Activated CD4-positive, alpha-beta T cell treated with anti-CD3 and anti-CD28 coated beads, Interleukin-2, amount 50 U/mL, for 16 hours (primary cell): ENCODE measurements at places on chromosomes 4 and X.

DNA sequence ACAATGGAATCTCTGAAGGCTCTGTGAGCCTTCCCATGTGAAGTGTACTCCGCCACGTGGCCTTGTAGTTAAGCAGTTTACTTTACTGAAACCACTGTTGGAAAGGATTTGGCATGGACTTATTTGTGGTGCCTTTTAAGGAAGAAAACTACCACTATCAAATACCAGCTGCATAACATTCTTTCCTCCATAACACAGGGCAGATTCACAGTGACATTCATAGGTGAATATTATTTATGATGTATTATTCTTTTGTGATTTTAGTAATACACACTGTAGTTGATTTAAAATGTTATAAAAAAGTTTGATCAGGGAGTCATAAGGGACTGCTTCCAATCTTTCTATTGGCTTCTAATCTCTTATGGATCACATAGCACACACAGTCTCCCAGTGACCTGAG is 192.5 kb upstream of the AGTR2 start:
- no peak for DNase-seq

- DNase-seq = no peak
Measured at GRCh38 chr4:54898656-54899340, 226.6 kb downstream of the KDR start.

DNA sequence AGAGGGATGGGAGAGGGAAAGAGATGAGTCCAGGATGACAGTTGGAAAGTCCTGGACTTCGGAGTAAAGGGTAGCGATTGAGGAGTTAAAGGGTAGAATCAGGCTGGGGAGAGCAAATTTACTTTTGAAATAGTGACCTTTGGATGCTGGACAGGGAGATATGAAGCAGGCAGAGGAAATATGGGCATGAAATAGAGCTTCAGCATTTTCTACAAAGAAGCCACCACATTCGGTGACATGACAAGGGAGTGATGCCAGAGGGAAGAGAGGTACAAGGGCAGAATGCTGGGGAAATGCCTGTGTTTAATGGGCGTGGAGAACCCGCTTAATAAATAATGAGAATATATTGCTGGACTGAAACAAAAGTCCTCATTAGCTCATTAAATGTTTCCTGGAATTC is 92.7 kb downstream of the TBL1X start:
- DNase-seq = no peak

GRCh38 chr4:6402566-6403399 is 69.6 kb downstream of the PPP2R2C start:
- DNase-seq = no peak

DNA sequence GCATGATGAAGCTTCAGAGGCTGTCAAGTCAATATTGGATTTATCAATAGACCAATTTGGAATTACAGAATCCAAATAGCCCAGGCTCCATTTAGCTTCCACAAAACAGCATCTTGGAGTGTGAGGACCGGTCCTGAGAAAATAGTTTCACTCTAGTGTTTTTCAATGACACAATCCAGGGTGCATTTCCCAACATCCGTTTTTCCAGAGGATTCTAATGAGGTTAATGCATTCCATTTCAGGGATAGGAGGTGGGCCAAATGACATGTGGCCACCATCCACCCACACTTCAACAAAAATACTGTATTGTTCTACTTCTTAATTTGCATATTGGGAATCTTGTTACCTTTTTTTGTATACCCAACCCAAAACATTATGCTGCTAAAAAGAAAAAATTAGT is 229.8 kb upstream of the LDB2 start:
- DNase-seq = no peak

DNA sequence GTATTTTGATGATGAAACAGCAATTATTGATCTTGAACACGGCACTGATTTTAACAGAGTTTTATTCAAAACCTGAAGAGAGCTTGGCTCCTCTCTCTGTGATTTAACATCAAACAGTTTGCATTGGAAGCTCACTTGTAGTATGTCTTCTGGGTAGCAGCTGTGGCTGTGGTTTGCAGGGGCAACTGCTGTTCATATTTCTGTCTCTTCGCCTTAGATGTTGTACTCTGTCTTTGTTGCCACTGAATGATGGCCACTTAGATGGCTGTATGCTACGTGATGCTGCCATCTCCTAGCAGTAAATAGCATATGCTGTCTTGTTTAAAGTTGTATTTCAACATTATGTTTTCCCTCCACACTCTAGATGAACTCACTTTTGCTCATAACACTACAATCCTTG is 1743.0 kb upstream of the TENM3 start:
- no peak for DNase-seq

- no peak for DNase-seq
Measured at GRCh38 chr4:24475756-24476155, 108.6 kb downstream of the DHX15 start.

DNA sequence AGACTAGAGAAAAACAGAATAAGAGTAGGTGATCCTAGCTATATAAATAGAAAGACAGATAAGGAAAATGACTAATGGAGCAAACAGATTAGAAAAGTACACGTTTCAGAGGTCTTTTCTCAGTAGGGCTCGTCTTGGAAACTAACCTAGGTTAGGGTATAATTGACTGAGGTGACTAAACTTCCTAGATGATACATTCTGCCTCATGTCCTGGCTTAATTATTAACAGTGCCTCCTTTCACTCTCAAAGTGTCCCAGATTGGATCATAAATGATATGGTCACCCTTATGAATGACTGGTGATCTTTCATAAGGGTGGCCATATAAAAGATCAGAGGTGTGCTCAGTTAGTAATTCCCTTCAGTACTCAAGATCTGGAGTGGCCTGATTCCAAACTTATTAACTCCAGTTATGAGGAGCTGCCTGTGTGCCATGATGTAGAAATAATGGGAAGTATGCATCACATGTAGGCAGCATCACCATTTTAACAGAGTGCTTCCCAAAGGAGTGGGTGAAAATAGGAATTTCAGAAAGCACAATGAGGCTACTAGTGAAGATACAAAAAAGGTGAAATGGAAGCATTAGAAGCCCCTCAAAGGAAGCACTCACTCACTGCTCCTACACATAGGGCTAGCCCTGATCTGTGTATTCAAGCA is 14.7 kb upstream of the GRIA3 start:
- DNase-seq = no peak

- DNase-seq = no peak
Measured at GRCh38 chr4:113080050-113080449, 30.6 kb downstream of the ANK2 start.

GRCh38 chr4:54107951-54108748 is 8.2 kb downstream of the GSX2 start:
- no peak for DNase-seq

GRCh38 chr4:61619528-61619927 is 419.4 kb downstream of the ADGRL3 start:
- no peak for DNase-seq

- DNase-seq = no peak
Measured at GRCh38 chr4:174999407-174999806, 81.2 kb downstream of the ADAM29 start.

DNA sequence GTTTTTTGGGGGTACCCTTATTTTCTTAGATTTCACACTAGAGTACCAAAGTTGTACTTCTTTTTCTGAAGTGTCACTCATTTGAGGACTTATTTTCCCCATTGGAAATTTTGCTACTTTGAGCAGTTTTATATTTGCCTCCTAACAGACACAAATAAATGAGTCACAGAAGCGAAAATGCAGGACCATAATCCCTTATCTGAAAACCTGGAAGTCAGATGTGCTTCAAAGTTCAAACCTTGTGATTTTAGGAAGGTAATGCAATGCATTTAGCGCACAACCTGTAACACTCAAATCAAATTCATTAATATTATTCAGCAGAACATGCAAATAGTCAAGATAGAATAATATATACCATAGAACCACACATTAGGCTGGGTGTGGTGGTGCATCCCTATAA is 6.9 kb downstream of the RELL1 start:
- no peak for DNase-seq

DNA sequence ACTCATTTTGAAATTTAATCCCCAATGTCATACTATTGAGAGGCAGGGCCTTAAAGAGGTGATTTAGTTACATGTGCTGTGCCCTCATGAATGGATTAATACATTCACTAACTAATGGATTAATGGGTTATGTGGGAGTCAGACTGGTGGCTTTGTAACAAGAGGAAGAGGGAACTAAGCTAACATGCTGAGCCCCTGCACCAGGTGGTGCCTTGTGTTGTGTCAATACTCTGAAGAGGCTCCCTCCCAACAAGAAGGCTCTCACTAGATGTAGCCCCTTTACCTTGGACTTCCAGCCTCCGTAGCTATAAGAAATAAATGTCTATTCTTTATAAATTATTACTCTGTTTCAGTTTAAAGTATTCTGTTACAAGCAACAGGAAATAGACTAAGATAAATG is 411.9 kb upstream of the EMCN start:
- no peak for DNase-seq

DNA sequence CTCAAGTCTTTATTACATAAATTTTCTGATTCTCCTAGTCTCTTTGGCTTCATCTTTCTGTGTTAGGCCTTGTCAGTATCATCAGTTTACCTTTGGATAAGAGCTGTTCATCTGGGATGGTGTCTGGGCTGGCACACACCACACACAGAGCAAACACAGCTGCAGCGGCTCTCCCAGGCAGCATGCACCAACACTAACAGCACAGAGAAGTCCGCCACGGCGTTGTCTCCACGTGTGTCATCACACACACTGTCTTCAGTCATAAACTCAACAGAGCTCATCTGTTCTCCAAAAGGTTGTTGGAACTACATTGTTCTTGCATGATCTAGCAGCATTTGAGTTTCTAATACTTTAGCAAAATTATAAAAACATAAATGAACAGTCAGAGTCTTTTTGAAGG is 851.9 kb upstream of the FRG1 start:
- no peak for DNase-seq

GRCh38 chr4:15162465-15163283 is 160.4 kb downstream of the CPEB2 start:
- DNase-seq = no peak

DNA sequence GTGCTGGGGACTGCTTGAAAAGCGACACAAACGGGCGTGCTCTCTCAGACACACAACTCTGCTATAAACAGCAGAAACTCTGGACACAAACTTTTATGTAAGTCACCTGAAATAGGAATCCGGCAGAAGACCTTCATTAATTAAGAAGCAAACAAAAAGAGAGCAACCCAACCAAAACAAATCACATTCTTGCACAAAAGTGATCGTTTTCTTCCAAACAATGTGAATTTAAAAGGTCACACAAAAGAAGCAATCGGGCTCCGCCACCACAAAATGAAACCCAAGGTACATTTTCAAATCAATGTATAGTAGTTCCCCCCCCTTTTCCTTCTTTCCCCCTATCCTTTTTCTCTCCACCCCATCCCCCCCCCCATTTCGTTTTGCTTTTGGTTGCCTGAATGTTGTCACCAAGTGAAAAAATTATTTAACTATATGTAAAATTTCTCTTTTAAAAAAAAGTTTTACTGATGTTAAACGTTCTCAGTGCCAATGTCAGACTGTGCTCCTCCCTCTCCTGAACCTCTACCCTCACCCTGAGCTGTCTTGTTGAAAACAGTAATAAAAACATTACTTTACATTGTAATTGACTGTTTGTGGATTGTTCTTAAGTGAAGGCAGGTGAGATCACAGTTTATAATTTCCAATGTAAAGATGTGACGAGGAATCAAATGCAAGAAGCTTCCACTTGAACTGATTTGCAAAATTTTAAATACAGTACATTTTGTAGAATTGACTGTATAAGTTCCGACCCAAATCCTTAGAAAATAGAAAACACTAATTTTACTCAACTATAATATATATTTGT is 2.4 kb downstream of the MAB21L2 start:
- no peak for DNase-seq

GRCh38 chrX:96182366-96182765 is 502.3 kb upstream of the DIAPH2 start:
- DNase-seq = peak; percentile 1

DNA sequence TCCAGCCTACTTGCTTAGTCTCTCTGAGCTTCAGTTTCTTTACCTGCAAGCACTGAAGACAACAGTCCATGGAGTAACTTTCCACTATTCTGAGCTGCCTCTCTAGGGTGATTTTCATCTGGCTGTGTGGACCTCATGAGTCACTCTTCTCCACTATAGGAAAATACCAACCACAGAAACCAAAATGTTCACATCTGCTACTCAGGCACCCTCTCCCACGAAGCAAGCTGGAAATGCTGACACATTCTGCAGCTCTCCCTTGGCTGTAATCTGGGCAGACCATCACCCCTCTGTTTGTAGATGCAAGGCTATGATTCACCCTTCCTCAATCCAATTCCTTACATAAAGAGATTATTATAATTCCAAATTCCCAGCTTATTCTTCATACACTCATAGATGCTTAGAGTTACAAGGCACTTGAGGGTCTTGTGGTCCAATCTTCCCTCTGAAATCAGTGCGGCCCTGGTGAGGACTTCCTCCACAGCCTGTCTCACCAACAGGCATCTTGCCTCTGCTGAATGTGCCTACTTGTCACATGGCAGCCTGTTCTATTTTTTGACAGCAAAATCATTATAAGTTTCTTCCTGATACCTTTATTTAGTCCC is 97.0 kb upstream of the LNX1 start:
- DNase-seq = peak; percentile 53

GRCh38 chrX:9576059-9576458 is 111.2 kb downstream of the TBL1X start:
- DNase-seq = no peak

GRCh38 chr4:189121336-189121735 is 819.3 kb upstream of the FRG1 start:
- no peak for DNase-seq

- DNase-seq = no peak
Measured at GRCh38 chr4:175983636-175984035, 82.0 kb upstream of the WDR17 start.
